ENCODE measurements at places on chromosomes 2 and 18.
A peak's percentile ranks its signal among the peaks of the same experiment; 100 is the strongest.

GRCh38 chr2:234075518-234075915, 25.0 kb downstream of the SPP2 start:
- DNase-seq, result no peak

- DNase-seq, result no peak
Observed at GRCh38 chr2:232629129-232629475, 4.3 kb upstream of the EFHD1 start.

GRCh38 chr2:38498045-38498481, 104.7 kb downstream of the HNRNPLL start:
- no peak for DNase-seq

- no peak for DNase-seq
Observed at GRCh38 chr18:75625966-75626365, 198.5 kb upstream of the SMIM21 start.

GRCh38 chr2:214987261-214987660, 151.2 kb downstream of the ABCA12 start:
- DNase-seq, result no peak

GRCh38 chr18:56550121-56550520, 88.3 kb downstream of the TXNL1 start:
- DNase-seq, result no peak

GRCh38 chr2:176407706-176408105, 138.5 kb downstream of the MTX2 start:
- DNase-seq, result no peak

- no peak for DNase-seq
Observed at GRCh38 chr2:236526455-236527158, 43.0 kb upstream of the ACKR3 start.

GRCh38 chr2:33442528-33443079, 33.8 kb upstream of the RASGRP3 start:
- DNase-seq, result no peak

DNA sequence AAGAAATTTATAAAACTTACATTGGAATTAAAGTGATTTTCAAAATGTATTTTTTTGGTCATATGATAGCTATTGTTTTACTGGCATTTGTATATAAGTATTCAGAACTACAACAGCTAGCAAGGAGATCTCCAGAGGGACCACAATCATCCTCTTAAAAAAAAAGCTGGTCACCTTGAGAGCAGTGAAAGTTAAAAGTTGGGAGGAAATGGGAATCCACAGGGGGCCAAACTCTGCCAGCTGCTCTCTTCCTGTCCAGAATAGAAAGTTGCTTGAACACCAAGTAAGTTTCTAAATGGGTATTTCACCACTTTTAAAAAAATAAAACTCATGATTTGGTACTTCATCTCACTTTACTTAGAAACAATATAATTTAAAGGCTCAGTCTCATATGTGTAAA, 1025.1 kb downstream of the LRP1B start:
- DNase-seq, result no peak

- no peak for DNase-seq
Observed at GRCh38 chr18:26869640-26870039, 4.1 kb upstream of the AQP4 start.

GRCh38 chr2:237931205-237931721, 35.6 kb upstream of the UBE2F start:
- DNase-seq, result peak; percentile 72

DNA sequence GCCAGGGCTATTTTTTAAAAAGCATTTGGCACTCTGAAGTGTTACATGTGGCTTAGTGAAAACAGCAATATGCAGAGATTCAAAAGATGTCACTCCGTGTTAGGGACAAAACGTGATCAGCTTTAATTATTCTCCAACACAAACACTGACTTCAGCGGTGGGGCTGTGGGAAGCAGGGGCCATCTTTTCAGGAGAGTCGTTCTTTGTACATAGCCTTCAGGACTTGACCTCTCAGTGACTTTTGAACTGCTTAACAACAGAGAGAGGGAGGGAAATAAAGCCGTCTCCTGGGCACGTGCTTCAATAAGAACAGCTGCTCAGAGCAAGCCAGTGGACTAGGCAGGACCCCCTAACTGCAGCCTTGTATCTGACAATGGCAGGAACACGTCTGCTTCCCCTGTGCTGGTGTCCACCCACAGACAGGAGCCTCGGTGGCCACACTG, 95.0 kb upstream of the HDAC4 start:
- no peak for DNase-seq

GRCh38 chr2:38376346-38377049, 575 bp downstream of the ATL2 start:
- DNase-seq, result peak; percentile 89

- no peak for DNase-seq
Observed at GRCh38 chr2:241002275-241003046, 4.0 kb downstream of the SNED1 start.

- DNase-seq, result no peak
Observed at GRCh38 chr2:218694405-218695145, 16.1 kb upstream of the TTLL4 start.

GRCh38 chr2:25194576-25195122, 26.3 kb upstream of the POMC start:
- DNase-seq, result no peak

GRCh38 chr2:209817844-209818271, 46.2 kb downstream of the UNC80 start:
- DNase-seq, result no peak

GRCh38 chr2:38697116-38697840, 31.4 kb downstream of the GALM start:
- no peak for DNase-seq

DNA sequence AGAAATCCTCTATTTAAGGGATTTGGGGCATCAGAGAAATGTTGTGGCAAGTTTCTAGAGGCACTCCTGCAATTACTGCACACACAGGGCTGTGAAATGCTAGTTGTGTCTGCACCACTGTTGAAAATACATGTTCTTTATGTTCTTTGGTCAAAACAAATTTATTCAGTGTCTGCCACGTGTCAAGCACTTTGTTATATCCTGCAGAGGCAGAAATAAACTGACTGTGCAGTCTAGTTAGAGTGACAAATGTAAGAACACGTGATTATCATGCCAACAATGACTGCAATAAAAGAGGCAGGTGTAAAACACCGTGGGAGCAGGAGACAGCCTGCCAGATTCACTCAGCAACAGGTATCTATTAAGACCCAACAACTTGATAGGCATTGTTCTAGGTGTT, 423.3 kb downstream of the LRP1B start:
- no peak for DNase-seq

- DNase-seq, result no peak
Observed at GRCh38 chr18:10047237-10047636, 133.4 kb downstream of the VAPA start.

- no peak for DNase-seq
Observed at GRCh38 chr18:23451491-23451890, 1.6 kb upstream of the RIOK3 start.

GRCh38 chr2:218430721-218431120, 11.8 kb downstream of the VIL1 start:
- no peak for DNase-seq

DNA sequence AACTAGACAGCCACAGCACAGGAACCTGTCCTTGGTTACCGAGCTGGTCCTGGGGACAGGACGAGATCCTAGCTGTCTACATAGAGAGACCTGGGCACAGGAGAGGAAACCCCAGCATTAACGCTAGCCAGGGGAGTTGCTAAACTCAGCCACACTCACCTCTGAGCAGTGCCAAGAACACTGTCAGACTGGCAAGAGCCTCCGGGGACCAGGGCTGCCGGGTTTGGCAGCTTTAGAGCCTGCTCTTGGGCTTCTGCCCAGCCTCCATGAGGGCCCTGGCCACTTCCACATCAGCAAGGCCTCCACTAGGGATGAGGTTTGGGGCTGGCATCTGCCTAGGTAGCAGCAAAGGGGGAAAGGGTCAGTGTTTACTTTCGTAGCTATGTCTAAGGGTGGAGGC, 6.7 kb downstream of the TMBIM1 start:
- DNase-seq, result no peak

GRCh38 chr2:120167272-120167671, 55.9 kb downstream of the TMEM185B start:
- DNase-seq, result no peak

DNA sequence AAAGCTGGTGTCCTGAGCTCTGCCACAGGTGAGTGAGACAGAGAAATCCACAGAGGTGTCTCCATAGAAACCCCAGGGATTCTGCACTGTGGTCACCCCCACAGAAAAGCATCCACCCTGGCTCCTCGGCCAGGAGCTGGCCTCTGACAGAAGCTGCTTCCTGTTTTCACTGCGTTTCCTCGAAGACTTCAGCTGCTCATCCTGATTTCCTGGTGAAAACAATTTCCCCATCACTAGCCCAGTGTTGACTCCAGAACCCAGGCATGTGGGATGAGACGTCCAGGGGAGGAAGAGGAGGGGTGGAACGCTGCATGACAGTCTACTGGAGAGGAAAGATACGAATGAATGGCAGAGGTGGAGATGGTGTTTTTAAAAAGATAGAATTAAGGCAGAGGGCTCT, 60.3 kb upstream of the GPR45 start:
- no peak for DNase-seq

GRCh38 chr18:52694804-52695203, 354.8 kb downstream of the DCC start:
- no peak for DNase-seq

DNA sequence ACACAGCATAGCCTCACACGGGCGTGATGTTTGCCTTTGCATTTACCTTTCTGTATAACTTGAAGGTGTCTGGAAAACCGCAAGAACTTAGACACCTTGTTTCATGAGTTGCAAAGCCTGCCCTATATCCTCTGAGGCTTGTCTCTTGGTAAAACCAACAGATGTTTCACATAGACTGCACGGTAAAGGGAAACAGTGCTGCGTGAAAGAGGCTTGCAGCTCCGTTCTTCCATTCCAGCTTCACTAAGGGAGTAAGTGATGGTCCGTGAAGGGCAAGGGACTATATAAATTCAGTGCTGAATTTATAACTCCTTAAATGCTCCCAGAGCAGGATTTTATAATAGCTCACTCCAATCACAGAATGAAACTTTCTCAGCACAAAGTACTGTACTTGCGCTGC, 360.5 kb downstream of the SOX11 start:
- DNase-seq, result no peak

GRCh38 chr18:74501386-74501785, 5.2 kb downstream of the CNDP2 start:
- peak; percentile 68 for DNase-seq

- no peak for DNase-seq
Observed at GRCh38 chr2:51720826-51721225, 688.9 kb upstream of the NRXN1 start.

DNA sequence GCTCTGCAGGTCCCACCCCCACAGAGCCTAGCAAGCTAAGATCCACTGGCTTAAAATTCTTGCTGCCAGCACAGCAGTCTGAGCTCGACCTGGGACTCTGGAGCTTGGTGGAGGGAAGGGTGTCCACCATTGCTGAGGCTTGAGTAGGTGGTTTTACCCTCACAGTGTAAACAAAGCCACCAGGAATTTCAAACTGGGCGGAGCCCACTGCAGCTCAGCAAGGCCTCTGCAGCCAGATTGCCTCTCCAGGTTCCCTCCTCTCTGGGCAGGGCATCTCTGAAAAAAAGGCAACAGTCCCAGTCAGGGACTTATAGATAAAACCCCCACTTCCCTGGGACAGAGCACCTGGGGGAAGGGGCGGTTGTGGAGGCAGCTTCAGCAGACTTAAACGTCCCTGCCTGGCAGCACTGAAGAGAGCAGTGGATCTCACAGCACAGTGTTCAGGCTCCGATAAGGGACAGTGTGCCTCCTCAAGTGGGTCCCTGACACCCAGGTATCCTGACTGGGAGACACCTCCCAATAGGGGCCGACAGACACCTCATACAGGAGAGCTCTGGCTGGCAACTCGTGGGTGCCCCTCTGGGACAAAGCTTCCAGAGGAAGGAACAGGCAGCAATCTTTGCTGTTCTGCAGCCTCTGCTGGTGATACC, 20.0 kb upstream of the NEMP2 start:
- no peak for DNase-seq

GRCh38 chr2:123864416-123864815, 160.7 kb upstream of the CNTNAP5 start:
- no peak for DNase-seq

DNA sequence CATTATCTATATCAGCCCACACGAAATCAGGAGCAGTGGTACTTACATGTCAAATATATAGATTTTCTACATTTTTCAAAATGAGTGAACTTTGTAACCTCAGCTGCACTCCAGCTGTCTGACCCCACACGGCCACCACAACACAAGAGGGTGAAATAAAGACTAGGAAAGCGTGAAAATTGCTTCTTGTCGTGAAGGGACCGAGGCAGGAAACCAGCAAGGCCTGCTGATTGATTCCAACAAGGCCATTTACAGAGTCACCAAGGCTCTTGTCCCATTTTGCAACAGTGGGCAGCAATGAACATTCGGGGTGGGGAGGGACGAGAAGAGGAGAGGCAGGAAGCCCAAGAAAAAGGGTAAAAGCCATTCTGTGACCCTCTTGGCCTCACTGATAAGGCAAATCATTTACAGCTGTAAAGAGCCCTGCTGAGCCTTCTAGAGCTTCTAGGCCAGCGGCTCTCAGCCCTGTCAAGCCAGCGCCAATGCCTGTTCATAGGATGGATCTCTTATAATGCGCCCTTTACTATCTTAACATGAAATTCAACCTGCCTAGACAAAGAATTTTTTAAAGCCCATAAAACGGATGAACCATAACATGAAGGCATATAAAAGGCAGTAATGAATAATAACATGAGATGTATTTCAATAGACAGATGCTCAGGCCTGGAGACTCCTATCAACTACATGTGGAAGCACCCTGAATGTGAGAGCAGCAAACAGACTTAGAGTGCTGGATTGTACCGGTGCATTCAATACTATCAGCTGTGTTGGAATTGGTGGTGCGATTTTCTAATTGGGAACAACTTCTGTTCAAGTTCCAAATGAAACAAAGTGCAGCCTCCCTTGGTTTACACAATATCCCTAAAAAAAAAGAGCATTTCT, 269.0 kb downstream of the CDCA7 start:
- no peak for DNase-seq

DNA sequence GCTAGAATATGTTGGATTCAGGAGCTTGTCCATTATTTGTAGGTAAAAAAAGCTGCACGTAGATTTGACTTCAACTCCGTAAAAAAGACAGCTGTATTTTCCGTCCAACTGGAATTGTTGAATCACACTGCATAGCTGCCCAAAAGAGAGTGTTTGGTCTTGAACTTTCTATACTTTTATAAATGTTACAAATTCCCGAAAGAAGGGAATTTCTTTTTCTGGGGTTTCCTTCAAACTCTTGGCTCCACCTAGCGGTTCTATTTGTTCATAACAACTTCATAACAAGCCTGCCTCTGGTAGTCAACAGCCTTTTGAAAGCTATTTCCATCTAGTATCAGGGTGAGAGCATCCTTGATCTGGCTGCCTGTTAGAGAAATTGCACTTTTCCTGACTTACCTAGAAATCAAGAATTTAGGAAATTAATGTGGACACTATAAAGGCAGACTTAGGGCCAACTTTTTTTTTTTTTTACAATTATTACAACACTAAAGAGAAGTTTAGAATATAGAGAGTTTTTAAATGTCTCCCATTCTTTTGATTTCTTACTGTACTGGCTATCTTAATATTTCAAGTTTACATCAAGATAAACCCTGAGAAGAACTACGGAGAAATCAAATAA, 48.1 kb downstream of the TMEM185B start:
- DNase-seq, result peak; percentile 90

DNA sequence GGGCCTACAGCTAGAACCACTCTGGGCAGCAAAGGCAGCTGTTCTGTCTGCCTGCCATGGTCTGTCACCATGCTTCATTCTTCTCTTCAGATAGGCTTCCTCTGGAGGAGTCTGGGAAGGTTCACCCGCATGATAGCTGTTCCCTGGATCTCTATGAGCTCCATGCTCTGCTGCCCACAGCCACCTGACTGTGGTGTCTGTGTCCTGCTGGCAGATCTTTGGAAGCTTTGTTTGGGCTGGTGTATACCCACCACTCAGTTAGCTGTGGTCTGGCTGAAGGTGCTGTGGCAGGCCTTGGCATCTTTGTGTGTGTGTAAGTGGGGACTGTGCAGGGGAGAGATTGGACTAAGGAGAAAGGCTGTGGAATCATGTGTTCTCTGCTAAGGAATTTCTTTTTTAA, 23.4 kb downstream of the MYO1B start:
- no peak for DNase-seq
